ENCODE measurements at places on chromosomes 7 and 10.

DNA sequence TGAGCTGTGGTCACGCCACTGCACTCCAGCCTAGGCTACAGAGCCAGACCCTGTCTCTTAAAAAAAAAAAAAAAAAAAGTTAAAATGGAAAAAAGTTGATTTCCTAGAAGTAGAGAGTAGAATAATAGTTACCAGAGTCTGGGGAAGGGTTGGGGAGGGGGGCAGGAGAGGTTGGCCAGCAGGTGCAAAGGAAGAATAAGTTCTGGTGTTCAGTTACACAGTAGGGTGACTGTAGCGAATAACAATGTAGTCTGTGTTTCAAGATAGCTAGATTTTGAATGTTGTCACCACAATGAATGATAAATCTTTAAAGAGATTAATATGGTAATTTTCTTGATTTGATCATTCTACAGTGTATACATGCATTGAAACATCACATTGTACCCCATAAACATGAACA lies 142.9 kb downstream of the NRF1 start:
- DNase-seq, result no peak

DNA sequence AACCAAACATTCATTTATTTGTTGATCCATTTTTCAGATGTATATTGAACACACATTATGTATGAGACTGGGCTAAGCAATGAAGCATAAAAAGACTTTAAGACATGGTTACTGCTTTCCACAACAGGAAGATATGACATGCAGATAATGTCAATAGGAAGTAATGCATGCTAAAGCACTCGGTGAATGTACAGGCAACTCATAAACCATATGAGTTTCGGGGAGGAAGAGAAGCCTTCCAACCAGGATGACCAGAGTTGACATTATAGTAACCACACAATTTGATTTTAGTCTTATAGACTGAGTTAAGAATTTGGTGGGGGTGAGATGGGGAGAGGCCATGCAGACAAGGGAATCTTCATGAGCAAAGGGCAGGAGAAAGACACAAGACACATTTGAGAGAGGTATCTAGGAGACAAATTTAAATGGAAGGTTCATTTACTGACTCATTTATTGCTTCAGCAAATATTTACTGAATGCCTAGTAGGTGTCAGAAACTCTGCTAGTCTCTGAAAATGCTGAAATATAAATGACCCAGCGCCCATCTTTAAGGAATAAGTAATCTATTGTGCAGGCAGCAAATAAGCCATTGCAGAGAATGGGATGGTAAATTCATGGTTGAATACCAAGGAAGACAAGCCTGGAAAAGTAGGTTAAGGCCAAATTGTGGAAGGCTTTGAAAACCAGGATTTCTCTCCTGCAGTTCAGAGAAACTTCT lies 19.0 kb upstream of the SLK start:
- DNase-seq, result no peak

- peak; percentile 55 for DNase-seq
Measured at GRCh38 chr7:44145969-44146911, 5.1 kb upstream of the MYL7 start.

DNA sequence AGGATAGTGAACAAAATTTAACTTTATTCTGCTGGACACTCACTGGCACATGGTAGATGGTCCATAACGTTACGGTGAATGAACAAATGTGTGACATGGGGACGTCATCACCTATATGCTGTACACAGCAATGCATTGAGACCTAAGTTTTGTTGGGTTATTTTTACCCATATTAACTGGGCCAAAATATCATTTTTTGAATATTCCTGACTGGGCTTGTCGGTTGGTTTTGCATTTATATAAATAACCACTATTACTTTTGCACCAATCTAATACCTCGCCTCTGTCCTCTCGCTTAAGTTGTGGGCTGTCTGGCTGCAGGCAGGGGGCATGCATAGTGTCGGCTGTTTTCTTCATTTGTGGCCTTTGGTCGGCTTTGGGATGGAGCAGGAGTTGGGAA lies 161.7 kb downstream of the USP6NL start:
- no peak for DNase-seq

GRCh38 chr10:117677890-117678500 lies 135.4 kb downstream of the EMX2 start:
- DNase-seq, result no peak

Data from T follicular helper cell (primary cell).